ENCODE measurements at places on chromosomes 6 and 20.
A peak's percentile ranks its signal among the peaks of the same experiment; 100 is the strongest.

DNA sequence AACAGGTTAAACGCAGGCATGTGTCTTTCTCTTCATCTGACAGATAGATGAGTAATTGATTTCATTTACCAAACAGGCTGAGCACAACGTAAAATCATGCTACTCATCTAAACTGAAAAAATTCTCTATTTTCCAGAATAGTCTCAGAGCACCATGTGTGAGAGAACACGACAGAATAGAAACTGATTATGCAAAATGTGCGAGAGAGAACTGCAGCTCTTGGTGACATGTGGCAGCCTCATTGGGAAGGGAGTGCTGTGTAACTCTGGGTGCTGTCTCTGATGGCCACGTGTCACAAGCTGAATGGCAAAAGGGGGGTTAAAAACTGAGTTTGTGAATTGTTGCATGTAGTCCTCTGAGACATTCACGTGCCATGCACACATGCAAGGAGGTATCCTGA lies 143.7 kb upstream of the ATXN1 start:
- no peak for DNase-seq

DNA sequence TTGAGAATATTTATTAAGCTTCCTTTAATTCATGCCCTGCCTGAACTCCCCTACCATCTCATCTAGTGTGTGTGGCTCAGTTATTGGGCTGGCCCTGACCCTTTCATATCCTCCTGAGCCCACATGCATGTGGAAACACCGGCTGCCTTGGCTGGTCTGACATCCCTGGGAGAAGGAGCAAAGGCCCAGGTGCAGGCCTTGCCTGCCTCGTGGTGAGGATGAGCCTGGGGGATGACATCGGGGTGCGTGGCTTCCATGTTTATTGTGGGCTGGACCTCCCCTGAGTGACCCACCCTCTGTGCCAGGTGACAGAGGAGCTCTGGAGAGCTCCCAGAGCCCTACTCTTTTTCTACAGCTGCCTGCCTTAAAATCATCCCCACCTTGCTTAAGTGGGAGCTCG lies 69.1 kb downstream of the FOXA2 start:
- DNase-seq, result no peak

- DNase-seq, result no peak
Observed at GRCh38 chr20:45949542-45950329, 15.3 kb downstream of the PCIF1 start.

DNA sequence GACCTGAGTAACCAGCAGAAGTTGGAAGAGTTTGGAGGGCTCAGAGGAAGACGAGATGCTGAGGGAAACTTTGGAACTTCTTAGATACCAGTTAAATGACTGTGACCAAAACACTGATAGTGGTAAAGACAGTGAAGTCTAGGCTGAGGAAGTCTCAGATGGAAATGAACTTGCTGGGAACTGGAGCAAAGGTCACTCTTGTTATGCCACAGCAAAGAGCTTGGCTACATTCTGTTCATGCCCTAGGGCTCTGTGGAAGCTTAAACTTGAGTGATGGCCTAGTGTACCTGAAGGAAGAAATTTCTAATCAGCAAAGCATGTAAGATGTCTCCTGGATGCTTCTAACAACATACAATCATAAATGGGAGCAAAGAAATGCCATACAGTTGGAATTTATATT lies 24.7 kb downstream of the WDR27 start:
- DNase-seq, result no peak

DNA sequence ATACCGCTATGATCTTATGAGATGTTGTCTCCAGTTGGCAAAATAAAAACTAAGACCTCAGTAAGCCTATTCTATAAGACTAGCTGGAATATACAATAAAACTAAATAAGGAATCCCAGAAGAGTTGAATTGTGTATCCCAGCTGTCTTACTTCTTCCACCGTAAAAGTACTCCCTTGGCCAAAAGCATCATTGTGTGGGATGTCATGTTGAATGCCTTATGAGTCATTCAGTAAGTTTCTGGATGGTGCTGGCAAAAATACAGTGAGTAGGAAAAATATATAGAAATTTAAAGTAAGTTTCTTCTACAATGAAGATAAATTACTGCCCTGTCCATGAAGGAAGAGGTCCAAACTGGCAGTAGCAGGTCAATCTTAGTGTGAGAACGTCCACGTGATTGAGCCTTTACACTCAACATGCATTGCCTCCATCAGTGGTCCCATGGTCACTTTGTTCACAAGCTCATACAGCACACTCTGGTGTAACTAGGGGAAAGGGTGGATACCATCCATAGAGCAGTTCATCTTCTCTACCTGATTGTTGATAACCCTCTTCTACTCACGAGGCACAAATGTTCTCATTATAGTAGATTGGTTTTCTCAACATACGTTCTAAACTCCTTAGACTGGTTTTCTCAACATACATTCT lies 13.7 kb upstream of the ZNF318 start:
- DNase-seq, result no peak

GRCh38 chr6:19609972-19610641 lies 227.1 kb upstream of the ID4 start:
- no peak for DNase-seq

DNA sequence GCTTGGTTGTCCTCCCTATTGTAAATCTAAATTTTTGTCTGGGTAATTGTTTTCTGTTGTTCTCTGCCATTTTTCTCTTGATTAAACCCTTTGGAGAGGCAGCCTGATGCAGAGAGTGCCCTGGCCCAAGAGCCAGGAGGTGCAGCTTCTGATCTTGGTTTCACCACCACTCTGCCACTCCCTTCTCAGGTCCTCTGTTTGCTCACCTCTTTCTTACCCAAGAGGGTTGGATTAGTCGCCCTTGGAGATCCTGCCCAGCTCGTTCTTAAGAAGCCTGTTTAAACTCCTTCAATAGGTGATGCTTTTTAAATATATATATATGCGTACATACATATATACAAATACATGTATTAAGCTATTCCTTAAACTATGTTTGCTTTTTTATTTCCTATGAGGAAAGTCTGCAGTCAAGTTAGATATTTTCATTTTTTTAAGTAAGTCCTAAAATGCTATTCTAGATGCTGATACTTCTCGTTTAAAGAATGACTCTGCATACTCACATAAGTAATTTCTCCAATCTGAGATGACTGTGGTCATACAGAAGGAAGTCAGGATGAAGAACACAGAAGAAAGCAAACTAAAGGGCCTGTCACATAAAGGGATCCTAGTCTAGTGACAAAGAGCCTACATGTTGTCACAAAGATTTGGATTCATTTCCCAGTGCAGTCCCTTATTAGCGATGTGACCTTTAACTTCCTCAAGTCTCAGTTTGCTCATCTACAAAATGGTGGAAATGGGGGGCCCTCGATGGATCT lies 19.9 kb downstream of the TPD52L1 start:
- DNase-seq, result no peak

- DNase-seq, result peak; percentile 18
Observed at GRCh38 chr6:167827583-167828324, 1.0 kb downstream of the AFDN start.

DNA sequence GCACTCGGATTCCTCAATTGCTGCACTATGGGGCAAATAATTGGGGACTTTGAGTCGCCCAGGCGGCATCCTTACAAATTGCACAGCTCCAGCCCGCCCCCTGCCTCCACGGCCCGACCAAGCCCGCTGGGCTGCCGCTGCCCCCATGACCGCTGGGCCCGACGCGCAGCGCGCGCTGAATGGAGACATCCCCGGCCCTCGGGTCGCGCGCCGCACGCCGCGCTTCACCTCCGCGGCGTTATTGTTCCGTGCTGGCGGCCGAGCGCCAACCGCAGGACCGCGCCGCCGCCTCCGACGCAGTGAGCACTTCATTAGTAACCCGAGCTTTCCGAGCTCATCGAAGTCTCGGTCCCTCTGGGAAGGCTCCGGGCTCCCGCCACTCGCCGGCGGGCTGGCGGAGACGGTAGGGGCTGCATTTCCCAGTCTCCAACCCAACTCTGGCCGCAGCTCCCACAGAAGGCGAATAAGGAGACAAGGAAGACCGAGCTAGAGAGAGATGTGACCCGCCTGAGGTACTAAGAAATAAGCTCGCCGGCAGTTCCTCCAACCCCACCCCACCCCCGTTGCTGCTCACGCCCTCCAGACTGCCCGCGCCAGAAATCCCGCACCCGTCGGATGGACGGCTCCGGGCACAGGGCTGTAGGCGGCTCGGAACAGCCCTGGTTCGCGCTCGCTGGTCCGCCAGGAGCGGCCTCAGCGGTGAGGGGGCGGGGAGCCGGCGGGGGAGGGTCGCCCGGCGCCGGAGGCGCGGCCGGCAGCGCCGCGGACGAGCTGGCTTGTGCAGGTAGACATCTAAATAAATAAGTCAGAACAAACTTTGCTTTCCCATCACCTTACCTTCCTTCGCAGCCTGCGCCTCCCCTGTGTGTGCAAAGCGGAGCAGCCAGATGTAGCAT lies 703 bp downstream of the EPHA7 start:
- no peak for DNase-seq

- DNase-seq, result no peak
Observed at GRCh38 chr6:110214338-110214737, 34.1 kb downstream of the CDC40 start.

- DNase-seq, result no peak
Observed at GRCh38 chr6:57135885-57136284, 36.2 kb upstream of the BAG2 start.

DNA sequence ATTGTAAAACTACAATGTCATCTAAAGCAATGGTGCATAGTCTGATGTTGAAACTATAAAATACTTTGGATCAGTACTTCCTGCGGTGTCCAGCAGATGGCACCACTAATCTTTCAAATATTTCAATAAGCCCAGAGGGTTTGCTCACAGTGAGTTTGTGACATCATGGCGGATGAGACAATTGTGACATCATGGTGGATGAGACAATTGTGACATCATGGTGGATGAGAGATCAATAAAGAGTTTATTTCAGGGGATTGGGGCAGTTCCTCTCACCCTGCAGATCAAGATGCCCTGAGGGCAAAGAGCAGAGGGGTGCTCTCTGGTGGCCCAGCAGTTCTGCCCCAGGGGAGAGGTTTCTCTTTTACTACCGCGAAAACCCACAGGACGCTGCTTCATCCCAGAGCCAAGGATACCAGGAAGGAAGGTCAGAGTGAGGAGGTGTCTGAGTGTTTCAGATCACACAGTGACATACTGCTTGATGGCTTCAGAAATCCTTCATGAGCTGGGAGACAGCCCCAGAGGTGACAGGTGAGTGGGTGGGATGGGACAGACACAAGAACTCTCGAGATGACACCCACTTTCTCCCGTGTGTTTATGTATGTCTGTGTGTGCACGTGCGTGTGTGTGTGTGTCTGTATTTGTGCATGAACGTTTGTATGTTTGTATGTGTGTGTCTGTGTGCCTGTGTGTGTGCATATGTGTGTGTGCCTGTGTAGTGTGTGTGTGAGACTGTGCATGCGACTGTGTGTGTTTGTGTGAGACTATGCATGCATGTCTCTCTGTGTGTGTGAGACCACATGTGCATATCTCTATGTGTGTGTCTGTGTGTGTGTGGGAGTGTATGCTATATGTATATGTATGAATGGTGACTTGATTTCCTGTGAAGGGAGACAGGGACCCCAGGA lies 7.3 kb upstream of the ULBP2 start:
- peak; percentile 70 for DNase-seq

DNA sequence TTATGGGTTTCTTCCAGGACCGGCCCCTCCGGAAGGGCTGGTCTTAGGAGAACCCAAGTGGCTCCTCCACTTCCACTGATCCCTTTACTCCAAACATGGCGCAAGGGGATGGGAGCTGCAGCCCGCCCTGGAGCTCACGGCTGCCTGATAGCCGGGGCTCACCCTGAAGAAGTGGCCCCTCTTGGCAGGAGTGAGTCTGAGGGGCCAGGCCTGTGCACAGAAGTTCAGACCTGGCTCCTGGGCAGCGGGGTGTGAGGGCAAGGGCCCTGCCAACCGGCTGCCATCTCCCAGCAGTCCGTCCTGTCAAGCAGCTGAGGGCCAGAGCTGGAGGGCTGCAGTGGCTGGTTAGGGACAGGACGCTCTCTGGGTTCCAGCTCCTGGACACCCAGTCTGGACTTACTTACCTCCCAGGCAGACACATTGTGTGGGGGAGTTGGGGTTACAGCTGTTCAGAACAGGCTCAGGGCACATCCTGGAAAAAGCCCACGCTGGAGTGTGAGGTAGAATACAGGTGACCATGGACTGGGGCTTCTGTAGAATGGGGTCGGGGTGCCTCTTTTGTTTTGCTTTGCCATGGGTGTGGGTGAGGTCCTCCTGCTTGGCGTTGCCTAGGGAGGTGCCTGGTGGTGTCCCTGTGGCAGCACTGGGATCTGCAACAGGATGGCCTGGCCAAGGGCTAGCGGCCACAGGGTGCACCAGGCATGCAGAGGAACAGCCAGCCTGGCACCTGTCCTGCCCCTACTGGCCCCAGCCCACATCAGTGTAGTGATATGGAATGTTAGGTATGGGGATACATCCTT lies 88.4 kb downstream of the ASXL1 start:
- no peak for DNase-seq

GRCh38 chr20:1924910-1925861 lies 30.0 kb downstream of the SIRPA start:
- DNase-seq, result no peak

- no peak for DNase-seq
Observed at GRCh38 chr20:36591854-36592641, 13.5 kb upstream of the RAB5IF start.

- no peak for DNase-seq
Observed at GRCh38 chr6:43922426-43923375, 152.7 kb downstream of the VEGFA start.

DNA sequence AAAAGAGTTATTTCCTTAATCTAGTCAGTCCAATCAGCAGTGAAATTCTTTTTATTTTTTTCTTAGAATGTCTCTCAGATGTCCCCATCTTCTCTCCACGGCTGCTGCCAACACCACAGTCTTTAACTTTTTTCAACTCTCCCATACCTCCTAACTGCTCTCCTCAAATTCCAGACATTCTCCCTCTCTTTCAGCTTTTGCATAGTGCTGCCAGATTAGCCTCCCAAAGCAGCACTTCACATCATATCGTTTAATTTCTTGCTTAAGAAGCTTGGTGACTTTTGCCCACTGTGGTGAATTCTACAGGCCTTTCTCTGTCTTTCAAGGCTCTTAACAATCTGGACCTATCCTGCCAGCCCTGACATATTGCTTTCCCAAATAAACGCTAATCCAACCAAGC lies 233.4 kb downstream of the UST start:
- no peak for DNase-seq

- peak; percentile 68 for DNase-seq
Observed at GRCh38 chr20:49979030-49979832, 3.5 kb upstream of the SNAI1 start.

Measured in stimulated activated CD4-positive, alpha-beta T cell treated with anti-CD3 and anti-CD28 coated beads, Interleukin-2, amount 100 ng/mL, for 48 hours (primary cell).